ENCODE measurements at places on chromosomes 5 and 9.

- DNase-seq = no peak
Observed at GRCh38 chr5:173858021-173858669, 30.0 kb upstream of the CPEB4 start.

- no peak for DNase-seq
Observed at GRCh38 chr9:98541684-98542230, 167.0 kb downstream of the GABBR2 start.

- DNase-seq = no peak
Observed at GRCh38 chr5:135497971-135498636, 37.7 kb downstream of the NEUROG1 start.

- no peak for DNase-seq
Observed at GRCh38 chr9:69452110-69452782, 127.2 kb downstream of the ENTREP1 start.

GRCh38 chr5:132089363-132089762, 15.8 kb downstream of the CSF2 start:
- DNase-seq = no peak

DNA sequence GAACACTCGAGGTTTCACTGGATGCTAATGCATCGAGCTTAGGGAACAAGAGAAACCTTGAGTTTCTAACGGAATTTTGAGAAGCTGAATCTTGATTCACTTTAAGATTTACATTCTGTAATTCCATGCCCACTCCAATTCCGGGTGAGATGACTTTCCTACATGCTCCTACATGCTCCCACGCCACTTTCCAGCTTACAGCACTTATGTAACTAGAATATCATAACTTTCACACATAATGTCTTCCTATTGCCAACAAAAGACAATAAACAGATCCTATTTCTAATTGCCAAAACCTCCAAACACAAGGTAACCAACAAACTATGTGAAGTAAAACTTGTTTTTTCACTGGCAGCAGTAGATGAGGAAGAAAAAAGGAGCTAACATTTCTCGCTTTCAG, 72.9 kb downstream of the ECPAS start:
- DNase-seq = no peak

DNA sequence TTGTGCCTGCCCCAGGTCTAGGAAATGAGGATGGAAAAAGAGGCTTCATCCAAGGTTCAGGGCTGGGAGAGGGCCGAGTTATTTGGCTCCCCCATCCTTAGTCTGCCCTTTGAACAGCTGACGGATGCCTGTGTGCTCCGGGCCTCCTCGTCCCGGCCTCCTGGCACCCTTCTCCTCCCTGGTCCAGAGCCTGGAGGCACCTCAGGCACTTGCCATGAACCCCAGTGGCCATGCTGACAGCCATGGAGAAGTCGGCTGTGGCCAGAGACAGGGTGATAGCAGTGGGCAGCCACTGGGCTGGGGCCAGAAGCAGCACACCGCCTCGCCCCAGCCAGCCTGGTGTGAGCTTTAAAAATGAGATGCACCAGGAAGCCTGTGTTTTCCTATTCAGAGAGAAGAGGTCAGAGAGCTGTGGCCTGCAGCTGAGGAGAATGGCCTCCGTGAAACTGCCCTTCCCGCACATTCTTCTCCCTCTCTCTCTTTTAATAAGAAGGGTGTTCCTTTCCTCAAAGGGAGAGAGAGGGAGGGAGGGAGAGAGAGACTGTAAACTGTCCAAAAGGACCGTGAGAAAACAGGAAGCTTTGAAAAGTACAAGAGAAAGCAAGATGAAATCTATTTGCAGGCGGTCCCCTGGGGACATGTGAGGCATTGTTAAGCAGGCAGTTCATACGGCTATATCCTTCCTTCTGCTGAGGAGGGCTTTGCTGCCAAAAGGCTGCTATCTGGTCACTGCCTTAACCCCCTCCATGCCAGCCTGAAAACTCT, 55.3 kb downstream of the ZNF366 start:
- DNase-seq = no peak

GRCh38 chr5:124130816-124131215, 615.6 kb downstream of the ZNF608 start:
- DNase-seq = no peak

Measured in cortex of kidney (tissue), 1 donor.